ENCODE measurements at places on chromosomes 5 and 9.

- no peak for DNase-seq
Measured at GRCh38 chr9:121452085-121452484, 47.6 kb downstream of the GGTA1 start.

DNA sequence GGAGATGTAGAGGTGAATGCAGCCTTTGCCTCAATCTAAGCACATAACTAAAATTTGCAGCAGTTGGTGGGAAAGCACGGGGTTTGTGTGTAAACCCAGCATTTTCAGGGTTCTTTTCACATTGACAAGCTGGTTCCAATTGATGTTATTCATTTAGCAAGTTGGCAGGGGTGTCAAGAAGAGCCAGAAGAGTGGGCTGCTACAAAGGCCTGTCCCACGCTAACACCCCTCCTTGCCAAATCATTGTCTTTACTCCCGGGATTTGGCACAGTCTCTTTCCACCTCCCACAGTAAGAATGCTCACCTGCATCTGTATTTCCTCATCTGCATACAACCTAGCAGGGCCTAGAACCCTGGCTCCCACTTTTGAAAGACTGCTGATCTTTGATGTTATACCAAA, 11.8 kb downstream of the RGMB start:
- DNase-seq = no peak

DNA sequence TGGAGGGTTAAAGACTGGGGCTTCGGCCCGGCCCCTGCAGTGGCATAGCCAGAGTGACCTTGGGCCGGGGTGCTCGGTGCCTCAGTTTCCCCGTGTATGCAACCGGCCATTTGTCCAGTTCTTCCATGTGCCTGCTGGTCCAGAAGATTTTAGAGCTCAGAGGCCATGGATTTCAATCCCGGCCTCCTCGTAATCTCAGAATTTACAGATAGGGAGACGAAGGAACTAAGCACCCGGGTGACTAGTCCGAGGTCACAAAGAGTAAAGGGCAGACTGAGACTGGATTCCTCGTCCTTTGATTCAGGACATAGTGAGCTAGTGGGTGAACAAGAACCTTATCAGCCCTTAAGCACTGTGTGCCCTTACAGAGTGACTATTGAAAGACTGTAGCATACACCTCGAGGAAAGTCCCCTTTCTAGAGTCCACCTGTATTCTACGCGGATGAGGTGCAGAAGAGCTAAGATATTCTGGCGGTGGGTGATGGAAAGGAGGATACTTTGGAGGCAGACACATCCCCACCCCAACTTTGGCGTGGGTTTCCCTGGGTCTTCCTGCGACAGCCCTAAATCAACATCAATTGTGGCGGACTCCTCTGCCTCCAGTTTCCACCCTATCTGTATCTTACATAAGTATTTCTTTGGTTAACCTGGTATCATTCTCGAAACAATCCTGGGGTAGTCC, 597 bp downstream of the SLC31A1 start:
- no peak for DNase-seq

- DNase-seq = no peak
Measured at GRCh38 chr5:39203951-39204350, 15.4 kb downstream of the FYB1 start.

DNA sequence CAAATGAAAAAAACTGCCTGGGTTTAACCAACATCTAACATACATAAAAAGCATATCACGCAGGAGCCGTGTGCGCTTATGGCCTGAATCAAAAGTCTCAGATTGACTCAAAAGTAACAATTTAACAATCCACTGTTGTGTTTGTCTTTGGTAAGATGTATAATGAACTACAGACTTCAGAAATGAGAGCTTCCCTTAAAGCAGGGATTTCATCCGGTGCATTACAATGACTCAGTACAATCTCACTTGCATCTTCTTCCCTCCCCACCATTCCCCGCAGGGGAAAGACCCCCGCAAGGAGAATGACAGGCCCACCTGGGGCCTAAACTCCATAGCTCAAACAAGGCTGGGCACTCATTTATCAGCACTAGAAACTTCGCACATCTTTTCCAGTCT, 1.4 kb downstream of the ZFR start:
- DNase-seq = no peak

GRCh38 chr9:133700819-133701320, 37.3 kb downstream of the SARDH start:
- no peak for DNase-seq

DNA sequence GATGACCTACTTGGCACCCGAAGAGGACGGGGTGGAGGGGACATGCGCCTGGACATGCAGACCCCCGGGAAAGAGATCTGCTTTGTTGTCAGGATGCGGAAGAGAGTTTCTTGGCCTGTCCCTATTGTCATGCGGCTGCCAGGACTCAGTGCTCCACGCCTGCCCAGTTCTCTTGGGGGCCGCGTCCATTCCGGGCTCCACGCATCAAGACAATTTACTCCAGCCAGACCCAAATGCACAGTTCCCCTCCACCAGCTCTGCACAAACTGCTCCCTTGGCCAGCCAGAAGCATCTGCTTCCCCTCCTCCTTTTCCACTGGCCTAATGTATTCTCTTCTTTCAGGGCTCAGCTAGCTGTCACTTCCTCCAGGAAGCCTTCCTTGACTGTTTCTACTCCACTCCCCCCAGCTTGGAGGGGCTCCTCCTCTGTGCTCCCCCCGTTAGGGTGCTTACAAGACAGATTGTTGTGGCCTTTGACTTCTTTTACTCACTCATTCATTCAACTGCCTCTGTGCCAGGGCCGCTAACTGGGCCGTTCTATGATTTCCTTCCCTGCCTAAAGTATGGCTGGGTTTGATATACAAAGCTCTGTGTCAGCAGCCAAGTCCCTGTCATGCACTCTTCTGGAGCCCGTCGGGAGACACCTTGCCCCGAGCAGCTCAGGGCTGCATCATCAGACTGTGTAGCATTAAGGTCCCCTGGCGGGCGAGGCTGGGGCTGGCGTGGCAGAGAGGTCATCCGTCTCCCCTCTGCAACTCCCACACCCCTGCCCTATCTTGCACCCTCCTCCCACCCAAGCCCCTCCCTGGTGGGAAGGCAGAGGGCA, 6.6 kb downstream of the FIBCD1 start:
- no peak for DNase-seq

GRCh38 chr9:134980991-134981390, 63.3 kb upstream of the FCN1 start:
- DNase-seq = no peak

- no peak for DNase-seq
Measured at GRCh38 chr5:156947925-156948324, 15.1 kb downstream of the TIMD4 start.

- DNase-seq = no peak
Measured at GRCh38 chr9:82021198-82021597, 32.6 kb downstream of the SPATA31D1 start.

GRCh38 chr5:176959051-176959450, 47.5 kb downstream of the UIMC1 start:
- DNase-seq = peak; percentile 55

DNA sequence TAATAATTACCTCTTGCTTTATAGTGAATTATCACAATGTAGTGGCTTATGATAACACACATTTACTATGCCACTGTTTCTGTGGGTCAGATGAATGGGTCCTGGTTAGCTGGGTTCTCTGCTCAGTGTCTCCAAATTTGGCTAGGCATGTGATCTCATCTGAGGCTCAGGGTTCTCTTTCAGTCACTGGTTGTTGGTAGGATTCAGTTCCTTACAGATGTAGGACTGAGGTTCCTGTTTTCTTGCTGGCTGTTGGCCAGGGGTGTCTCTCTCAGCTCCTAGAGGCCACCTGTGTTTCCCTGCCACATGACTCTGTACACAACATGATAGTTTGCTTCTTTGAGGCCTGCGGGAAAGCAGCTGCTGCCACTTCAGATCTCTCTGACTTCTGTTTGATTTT, 7.1 kb downstream of the NFX1 start:
- no peak for DNase-seq

DNA sequence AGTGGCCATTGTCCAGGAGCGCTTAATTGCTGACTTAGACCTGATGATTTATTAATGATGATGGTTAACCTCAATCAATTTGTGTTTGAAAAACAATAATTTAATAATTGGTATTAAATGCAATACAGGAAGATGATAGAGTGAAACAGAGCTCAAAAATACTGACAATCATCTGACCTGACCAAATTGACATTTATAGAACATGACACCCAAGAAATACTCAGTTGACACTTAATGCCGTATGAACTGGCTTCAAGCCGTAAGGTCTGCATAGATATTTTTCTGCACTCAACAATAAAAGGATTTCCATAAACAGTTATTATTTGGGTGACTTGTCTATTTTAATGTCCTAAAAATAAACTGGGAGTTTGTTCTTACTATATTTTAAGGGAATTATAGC, 159.2 kb downstream of the TRIO start:
- no peak for DNase-seq

DNA sequence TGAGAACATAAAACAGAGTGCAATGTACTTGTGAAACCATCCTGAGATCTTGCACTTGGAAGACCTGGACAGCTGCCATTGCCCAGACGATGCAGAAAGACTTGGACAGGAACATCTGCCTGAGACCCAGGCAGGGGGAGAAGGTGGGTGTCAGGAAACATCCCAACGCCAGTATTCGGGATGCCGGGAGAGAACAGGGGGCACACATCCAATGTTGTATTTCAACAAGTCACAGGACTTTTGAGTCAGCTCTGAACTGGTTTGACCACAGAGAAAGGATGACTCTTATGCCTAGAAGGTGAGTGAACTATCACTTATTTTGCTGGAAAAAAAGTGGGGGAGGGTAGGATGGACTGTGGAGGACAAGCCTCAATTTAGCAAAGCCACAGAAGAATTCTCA, 124.6 kb downstream of the ROR2 start:
- DNase-seq = no peak

- no peak for DNase-seq
Measured at GRCh38 chr5:171050916-171051315, 189.1 kb downstream of the RANBP17 start.

GRCh38 chr9:137618105-137619067, at the start of gene EHMT1:
Gene EHMT1 (plus strand): TSS chr9:137619005. CDS start chr9:137619029, 24 bp downstream.
- peak; percentile 97 for DNase-seq

DNA sequence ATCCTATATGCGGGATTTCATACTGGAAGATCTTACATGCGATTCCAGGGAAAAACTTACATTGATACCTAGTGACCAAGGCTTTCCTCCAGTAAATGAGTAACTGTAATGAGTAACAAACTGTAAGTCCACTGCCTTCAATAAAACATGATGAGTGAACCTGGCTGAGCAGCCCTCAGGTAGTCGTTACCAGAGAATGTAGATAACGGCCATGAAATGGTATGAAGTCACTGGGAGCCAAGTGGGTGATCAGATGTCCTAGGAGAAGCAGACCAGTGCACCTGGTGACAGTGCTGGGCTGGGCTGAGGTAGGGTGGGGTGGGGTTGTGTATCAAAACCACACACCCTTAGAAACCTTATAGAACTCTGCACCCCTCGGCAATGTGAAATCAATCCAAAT, 203.6 kb downstream of the ALDH1A1 start:
- no peak for DNase-seq

All from HuH-7 (cell line).